ENCODE measurements at places on chromosomes 16 and 17. TPM values are rescaled to one million over a fixed set of nuclear protein-coding genes. Genes with fewer than 3 reads are reported as not detected.
A peak's percentile ranks its signal among the peaks of the same experiment; 100 is the strongest.

GRCh38 chr16:31329671-31330552, 25.1 kb upstream of the ITGAX start:
- DNase-seq = no peak

GRCh38 chr16:85552980-85553435, 60.1 kb upstream of the GSE1 start:
- peak; percentile 11 for DNase-seq

- no peak for DNase-seq
These were observed 3.5 kb downstream of the CYB561 start for GRCh38 chr17:63442549-63443035.

DNA sequence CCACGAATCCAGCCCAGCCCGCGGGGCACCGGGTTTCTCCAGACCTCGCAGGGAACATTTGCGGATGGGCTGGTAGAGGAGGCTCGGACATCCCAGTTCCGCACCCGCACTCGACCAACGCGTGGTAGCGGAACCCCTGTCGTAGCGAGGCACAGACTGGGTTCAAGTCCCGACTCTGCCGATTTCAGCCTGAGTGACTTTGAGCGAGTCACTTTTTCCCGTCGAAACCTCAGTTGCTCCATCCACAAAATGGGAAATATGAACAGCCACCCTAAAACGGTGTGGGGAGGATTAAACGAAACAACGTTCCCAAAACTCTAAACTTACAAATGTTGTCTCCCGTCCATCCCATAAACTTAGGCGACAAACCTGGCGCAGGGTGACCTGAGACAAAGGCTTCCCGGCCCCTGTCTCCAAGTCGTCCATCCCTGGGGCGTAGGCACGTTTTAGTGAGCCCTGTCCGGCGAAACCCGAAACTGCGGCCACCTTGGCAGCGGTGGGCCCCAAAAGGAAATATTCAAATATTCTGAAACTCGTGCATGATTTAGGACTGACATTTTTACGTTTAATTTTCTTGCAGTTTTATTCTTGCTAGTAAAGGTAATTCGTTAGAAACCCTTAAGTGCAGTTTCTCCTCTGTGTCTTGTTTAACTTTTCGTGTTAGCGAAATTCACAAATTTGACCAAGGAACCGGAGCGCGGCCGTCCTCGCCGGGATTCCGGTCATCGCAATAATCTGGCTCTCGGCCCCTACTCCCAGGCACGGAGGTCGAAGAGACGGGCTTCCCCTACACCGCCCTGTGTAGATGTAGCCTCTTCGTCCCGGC, 1.9 kb upstream of the MLLT6 start:
- no peak for DNase-seq

- no peak for DNase-seq
These were observed 161.0 kb downstream of the FTO start for GRCh38 chr16:53864819-53865493.

DNA sequence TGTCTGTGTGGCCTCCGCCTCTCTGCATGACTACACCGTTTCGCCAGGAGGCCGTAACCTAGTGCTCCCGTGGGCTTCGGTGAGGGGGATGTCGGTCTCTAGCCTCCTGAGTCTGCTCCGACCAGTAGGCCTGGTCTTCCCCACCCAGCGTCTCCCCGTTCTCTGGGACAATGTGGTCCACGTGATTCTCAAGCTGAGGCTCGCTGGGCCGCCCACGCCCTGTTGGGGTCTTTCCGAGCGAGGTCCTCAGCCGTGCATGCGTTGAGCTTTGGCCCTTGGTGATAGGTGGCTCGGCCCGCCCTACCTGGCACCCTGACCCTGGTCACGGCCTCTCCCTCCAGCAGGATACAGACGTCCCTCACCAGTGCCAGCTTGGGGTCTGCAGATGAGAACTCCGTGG, 30.9 kb downstream of the TSC2 start:
- no peak for DNase-seq

DNA sequence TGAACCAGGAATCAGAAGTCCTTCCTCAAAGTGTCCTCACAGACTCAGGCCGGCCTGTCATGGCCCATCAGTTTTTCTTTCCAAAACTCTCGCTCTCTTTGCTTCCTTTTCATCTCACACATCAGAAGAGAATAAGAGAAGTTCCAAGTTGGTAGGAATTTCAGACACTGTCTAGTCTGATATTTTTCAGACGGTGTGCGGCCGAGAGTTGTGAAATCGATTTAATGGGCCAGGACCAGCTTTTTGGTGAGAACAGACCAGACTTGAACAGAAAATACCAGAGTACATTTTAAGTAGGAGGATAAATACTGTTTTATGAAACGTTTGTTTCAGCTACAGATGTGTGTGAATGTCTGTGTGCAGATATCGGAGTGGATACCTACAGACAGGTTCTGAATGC, 24.8 kb upstream of the RCVRN start:
- no peak for DNase-seq

DNA sequence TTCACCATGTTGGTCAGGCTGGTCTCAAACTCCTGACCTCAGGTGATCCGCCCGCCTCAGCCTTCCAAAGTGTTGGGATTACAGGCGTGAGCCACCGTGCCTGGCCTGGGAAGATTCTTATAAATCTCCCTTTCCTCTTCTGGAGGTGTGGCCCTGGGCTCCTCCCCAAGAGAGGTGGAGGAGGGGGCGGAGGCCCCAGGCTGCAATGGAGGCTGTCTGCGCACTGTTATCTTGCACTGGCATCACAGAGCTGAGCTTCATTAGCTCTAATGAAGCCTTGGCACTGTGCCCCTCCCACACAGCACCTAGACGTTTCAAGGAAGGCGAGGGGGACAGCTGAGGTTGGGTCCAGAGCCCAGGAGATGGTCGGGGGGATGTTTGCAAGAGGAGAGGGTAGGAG, 7.5 kb downstream of the ARHGAP23 start:
- no peak for DNase-seq

DNA sequence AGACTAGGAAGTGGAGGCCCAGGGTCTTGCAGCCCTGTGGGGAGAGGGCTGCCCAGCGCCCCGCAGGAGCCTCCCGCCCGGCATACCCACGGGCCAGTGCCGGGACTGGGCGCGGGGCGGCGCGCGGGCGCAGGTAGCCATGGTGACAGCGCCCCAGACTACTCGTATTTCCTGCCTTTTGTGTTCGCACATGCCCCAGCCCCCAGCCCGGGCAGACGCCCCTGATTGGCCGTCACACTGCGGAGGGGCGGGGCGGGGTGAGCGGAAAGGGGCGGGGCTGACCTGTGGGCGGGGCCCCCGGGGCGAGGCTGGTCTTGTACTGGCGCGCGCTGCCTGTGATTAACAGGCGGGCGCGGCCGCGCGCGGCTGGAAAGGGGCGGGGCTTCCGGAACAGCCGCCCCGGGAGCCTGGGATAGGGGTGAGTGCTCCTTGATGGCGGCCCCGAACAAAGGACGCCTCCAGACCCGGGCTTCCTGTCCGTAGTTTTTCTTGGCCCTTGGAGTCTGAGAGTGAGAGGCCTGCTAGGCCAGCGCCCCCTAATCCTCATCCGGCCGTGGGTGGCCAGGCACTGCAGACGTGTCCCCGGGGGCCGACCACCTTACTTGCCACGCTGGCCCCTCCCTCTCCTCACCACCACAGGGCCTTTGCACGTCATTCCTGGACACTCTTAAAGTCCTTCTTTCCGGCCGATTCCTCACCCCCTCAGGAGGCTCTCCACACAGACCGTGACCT, 71.0 kb downstream of the RAI1 start:
- peak; percentile 95 for DNase-seq

DNA sequence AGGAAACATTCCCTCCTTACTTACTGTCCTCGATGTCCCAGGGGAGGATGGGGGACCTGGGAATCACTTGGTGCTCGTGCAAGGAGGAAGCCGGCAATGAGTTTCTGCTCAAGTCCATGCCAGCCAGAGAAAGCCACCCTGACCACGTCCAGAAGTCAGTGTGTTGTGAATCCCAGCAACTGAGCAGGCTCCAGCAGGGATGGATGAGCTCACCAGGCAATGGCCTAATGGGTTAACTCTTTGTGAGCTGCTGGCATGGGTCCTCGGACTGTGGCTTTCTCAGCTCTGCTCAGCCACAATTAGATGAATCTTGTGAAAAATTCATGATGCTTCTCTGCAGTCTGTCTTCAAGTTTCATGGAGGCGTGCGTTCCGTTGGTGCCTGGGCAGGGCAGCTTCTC, at the start of gene PIRT:
PIRT (minus strand) TSS at position 167 of the 400 bp plus-strand sequence. CDS start 12,442 bp downstream, outside the sequence.
- DNase-seq = no peak

GRCh38 chr17:66494023-66494803, 191.8 kb downstream of the PRKCA start:
- DNase-seq = peak; percentile 28

GRCh38 chr16:23508589-23509440, 1.5 kb downstream of the GGA2 start:
- no peak for DNase-seq

GRCh38 chr16:84967828-84968227, 43.5 kb downstream of the ZDHHC7 start:
- no peak for DNase-seq

GRCh38 chr17:73338566-73339197, 26.9 kb upstream of the CDC42EP4 start:
- no peak for DNase-seq

GRCh38 chr17:39174920-39175694, 9.1 kb upstream of the ARL5C start:
- peak; percentile 59 for DNase-seq

- DNase-seq = no peak
These were observed 202.8 kb upstream of the C16orf82 start for GRCh38 chr16:26863931-26864330.

DNA sequence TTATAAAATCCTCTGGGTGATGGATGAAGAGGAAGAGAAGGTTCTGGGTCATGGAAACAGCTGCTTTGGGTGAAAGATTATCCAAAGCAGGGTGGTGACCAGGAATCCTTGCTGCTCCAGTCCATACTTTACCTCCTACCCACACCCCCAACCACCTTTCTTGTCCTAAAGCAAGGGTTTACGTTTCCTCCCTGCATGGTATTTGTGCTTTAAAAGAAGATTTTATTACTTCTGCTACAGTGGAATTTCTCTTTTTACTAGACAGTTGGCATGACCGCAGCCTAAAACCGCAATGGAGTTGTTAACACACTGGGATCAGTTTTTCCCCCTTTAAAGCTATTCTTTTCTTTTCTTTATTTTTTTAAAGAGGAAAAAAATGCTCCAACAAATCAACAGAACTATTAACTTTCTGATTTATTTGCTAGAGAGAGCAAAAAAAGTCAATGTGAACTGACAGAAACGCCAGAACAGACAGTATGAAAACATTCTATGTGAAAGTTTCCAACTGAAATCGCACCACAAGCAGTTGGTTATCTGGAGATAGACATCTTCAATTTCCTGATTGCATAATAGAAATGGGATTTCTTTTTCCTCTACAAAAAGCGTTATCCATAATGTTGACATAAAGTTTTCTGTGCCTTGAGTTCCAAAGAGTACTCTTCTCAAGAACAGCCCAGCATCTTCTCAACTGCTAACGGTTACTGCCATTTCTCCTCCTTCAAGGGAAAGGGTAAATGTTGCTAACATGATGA, 236.0 kb downstream of the IRX3 start:
- DNase-seq = no peak

GRCh38 chr17:19641687-19642372, 6.7 kb upstream of the ALDH3A2 start:
- no peak for DNase-seq

DNA sequence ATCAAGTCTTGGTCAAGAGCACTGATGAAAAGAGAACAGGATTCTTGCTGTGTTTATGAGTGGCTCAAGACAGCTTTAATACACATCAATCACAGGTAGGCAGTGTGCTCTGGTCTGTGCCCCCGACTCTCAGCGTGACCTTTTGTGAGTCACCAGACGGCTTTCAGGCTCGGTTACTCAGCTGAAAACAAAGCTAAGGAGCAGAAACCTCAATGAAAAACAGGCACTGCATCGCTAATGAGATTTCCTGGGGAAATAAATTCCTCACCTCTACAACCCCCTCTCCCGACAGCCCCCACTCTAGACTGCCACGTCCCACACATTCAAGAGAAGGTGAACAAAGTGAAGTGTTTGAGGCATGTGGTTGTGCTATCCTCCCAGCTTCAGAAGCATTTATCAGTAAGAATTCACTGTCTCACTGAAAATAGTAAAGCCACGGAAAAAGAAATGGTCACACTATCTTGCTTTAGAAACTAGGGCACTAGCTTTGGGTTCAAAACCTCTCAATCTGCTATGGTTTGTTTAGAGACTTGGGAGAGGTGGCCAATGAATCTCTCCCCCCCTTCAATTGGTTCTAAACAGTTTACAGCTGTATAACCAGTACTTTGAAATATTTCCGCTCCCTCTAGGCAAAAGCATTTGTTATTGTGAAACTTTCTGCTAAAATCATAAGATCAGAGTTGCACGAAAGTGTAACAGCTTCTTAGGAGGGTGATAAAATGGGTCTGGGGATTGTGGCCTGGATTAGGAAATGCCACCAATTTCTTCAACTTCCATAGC, 199.5 kb upstream of the PMFBP1 start:
- DNase-seq = peak; percentile 1

- DNase-seq = no peak
These were observed 2047.4 kb downstream of the TP53TG3F start for GRCh38 chr16:35506898-35507194.

- no peak for DNase-seq
These were observed 1.5 kb upstream of the RCVRN start for GRCh38 chr17:9906616-9907015.

DNA sequence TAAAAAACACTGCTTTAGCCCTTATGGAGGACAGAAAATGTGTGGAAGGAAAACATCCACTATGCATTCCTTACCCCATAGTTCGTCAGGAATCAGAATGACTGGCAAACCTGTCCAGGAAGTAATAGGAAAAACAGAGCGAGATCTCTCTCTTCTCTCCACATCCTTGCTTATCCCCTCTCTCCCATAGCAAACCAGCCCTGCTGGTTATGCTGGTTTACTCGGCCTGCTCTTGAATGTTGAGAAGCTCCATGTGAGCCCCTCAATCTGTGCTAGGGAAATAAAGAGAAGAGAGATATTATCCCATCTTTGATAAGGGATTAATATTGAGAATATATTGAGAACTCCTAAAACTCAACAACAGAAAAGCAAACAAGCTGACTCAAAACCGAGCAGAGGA, 402.8 kb upstream of the RBFOX1 start:
- no peak for DNase-seq

DNA sequence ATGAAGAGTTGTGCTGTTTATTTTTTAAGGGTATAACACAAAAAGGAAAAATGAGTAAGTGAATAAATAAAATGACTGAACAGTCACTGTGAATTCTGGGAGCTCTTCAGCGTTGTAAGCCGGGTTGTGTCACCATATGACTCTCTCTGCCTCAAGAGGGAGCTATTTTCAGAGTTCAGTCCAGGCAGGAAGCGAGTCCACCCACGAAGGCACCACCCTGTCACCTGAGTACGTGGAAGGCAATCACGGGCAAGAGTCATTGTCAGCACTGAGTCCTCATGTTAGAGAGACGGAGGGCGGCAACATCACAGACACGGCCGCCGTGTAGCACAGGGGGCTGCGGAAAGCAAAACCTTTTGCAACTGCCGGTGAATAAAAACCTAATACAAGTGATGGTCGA, 227.6 kb downstream of the UTP18 start:
- peak; percentile 59 for DNase-seq

- peak; percentile 41 for DNase-seq
These were observed 20.4 kb upstream of the SLC38A8 start for GRCh38 chr16:84062734-84063640.

GRCh38 chr17:45869676-45870341, 24.5 kb upstream of the MAPT start:
- no peak for DNase-seq

Gene NAGS
- 1.2 TPM for polyA plus RNA-seq

Gene PITPNM3
- 0.12 TPM for polyA plus RNA-seq

Gene PEMT
- polyA plus RNA-seq = 23.8 TPM

Gene TMEM235
- polyA plus RNA-seq = not detected

Gene MRPL28
- 98.4 TPM for polyA plus RNA-seq

Gene LASP1
- 66.1 TPM for polyA plus RNA-seq

Gene GAS2L2
- polyA plus RNA-seq = not detected

Gene ITGAD
- not detected for polyA plus RNA-seq

Gene RASD1
- not detected for polyA plus RNA-seq

Gene RNFT1
- 38.0 TPM for polyA plus RNA-seq

Gene CENPN
- 6.1 TPM for polyA plus RNA-seq

Gene GJC1
- polyA plus RNA-seq = not detected
